ENCODE measurements at places on chromosomes 5 and 9.

DNA sequence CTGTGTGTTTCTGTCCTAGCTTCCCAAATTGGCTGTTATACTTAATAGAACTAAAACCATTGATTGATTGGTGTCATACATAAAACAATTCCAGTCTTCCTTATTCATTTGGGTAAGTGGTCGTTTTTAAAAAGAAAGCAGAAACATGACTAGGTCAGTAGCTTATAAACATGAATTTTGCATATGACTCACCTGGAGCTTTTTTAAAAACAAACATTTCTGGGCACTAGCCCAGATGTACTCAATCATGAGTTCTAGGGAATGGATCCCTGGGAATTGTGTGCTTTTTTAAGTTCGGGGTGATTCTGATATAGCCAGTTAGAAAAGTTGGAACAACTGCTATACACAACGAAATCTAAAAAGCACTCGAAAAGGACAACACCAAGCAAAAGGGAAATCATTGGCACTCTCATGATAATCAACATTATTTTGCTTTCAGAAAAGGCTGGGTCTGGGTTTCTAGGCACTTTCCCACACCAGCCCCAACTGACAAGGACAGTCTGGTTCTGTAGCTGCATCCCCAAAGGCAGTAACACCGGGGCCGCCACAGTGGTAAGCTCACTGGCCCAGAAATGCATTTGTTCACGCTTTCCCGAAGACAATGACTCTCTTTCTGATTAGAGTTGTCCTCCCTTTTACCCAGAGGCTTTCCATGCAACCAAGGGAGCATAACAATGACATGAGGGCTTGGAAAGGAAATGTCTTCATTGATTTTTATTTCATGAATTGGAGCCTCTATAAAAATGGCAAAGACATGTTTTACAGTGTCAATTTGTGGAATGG, 664.9 kb upstream of the WWC1 start:
- DNase-seq: no peak

- DNase-seq: no peak
These were observed 14.5 kb upstream of the KCNMB1 start for GRCh38 chr5:170403675-170404074.

GRCh38 chr5:78747055-78747454, 98.5 kb upstream of the LHFPL2 start:
- no peak for DNase-seq

- DNase-seq: no peak
These were observed 4.2 kb downstream of the NINJ1 start for GRCh38 chr9:93129691-93130500.

DNA sequence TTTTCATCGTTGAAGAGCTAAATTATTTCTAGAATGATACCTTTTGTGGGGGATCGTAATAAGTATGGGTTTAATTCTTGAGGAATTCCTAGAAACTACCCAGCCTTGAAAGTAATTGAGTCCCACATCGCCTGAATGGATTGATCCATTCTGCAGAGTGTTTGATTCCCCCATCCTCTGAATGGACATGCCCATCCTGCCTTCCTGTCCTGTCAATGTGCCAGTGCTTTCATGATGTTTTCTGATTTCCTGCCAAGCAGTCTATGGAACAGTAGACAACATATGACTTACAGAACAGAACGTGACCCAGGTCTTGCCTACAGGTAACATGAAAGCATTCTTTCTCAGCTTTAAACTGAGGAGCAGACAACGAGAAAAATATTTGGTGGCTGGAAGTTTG, 319.2 kb downstream of the DRD1 start:
- no peak for DNase-seq

GRCh38 chr5:42886635-42887034, 74.9 kb upstream of the SELENOP start:
- no peak for DNase-seq

DNA sequence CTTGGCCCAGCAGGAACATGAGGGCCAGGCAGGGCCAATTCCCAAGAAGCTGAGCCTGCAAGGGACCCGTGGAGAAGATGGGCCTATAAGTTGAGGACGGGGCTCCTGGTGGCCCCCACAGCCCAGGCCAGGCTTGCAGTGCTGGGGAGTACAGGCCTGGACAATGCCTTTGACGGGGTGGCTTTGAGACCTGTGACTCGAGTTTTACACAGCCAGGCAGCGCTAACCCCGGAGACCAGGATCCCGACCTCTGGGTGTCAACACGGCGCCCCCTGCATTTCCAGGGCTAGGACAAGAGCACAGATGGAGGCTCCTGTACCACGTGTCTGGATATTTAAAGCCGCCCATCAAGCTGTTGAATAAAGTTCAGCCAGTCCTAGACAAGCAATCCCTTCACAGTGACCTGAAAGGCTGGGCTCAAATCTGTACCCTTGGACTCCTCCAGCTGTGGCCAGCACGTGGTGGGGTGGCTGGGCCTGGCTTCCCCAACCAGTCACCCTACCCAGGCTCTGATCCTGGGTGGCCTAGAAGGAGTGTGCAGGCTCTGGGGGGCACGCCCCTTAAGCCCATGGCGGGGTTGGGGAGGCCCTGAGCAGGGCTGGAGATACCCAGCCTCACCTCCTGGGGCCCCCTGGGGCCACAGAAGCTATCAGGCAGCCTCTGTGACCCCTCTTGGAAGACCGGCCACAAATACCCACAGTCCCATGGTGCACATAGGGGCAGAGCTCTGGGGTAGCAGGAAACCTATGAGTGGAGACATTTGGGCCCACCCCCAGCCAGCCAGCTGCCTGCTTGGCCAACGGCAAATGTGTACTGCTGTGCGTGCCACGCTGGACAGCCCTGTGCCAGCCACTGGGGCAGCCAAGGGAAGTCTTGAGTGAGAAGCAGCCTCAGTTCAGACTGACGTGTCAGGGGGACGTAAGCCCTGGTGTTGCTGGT, 88.7 kb downstream of the NTNG2 start:
- no peak for DNase-seq

DNA sequence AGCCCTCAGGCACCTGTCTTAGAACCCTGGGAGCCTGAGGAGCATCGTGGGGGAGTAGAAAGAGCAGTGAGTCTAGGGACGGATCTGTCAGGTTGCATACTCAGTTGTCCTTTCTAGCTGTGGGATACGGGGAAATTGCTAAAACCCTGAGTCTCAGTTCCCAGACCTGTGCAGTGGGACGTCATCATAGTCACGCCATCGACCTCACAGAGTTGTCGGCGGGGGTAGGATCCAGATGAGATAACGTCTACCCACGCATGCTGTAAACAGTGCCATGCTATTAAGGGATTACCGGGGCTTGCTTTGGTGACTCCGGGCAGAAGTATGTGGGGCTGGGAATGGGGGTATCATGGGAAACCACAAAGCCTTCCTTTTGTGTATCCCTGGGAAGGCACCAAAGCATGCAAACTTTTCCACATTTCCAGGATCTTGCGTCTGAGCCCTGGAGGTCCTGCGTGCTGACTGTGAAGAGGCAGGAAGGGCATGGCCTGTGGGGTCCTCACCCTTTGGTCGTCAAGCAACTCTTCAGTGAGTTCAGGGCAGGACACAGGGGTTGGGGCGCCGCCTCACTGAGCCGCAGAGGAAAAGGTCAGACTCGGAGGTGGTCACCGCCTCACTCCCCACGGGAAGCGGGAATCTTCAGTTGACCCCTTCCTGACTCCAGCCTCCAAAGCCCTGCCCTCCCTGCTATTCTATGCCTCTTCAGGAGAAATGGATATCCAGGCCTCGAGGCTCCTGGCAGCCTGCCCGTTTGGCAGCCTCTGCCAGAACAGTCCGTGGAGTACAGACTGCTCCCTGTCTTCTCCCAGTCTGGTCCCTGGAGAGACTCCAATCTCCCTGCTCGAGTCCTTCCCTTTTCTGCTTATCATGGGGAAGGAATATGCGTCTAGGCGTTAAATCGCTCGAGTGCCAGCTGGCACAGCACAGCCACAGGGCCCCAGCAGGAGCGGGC, 186.8 kb upstream of the KLF9 start:
- peak; percentile 84 for DNase-seq

- DNase-seq: no peak
These were observed 371.2 kb upstream of the RORB start for GRCh38 chr9:74125941-74126340.

GRCh38 chr9:37602817-37603216, 10.4 kb upstream of the TOMM5 start:
- DNase-seq: no peak

DNA sequence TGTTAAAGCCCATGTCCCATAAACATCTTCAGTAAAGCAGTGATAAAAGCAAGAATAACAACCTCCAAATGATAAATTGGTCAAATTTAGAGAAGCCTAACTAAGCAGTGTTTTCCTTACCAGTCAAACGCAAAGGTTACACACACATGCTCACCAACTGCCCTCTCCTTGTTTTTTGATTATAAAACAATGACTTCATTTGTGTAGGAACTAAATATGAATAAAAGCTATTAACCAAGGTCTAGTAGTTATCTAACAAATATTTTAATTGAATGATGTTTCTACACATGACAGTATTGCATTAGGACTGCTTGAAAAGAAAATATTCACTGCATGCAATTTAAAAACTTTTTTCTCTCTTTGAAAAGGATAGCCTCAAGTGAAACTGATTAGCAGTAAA, 36.7 kb downstream of the PCA3 start:
- no peak for DNase-seq

DNA sequence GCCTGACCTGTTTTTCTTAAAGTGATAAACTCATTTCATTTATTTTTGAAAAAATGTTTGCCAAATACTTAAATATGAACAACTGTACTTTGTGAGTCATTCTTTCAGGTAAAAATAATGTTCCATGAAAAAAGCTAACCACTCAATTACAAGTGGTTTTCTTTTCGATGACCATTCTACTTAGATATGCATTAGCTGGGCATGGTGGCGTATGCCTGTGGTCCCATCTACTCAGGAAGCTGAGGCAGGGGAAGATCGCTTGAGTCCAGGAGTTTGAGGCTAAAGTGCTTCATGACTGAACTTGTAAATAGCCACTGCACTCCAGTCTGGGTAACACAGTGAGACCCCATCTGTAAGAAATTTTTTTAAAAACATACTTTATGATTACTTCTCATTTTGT, 4.0 kb upstream of the WDR70 start:
- no peak for DNase-seq

- no peak for DNase-seq
These were observed 61.2 kb downstream of the TMEM174 start for GRCh38 chr5:73234204-73234555.

GRCh38 chr5:39624890-39625289, 200.1 kb upstream of the DAB2 start:
- DNase-seq: no peak

DNA sequence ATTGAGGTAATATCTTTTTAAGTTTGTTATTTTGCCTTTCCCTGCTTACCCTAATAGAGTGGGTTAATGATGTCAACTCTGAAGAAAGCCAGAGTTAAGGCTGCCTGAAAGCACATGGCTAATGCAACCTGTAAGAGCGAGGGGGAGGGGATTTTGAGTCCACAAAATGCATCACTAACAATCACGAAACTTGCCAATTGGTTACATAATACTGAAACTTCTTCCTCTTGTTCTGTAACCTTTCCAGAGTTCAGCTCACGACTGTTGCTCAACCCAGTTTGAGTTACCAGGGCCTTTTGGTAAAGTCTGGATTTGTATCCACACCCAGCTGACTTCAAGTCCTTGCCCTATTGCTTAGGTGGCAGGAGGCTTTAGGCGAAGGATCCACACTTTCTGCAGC, 308.8 kb downstream of the EFNA5 start:
- DNase-seq: no peak

DNA sequence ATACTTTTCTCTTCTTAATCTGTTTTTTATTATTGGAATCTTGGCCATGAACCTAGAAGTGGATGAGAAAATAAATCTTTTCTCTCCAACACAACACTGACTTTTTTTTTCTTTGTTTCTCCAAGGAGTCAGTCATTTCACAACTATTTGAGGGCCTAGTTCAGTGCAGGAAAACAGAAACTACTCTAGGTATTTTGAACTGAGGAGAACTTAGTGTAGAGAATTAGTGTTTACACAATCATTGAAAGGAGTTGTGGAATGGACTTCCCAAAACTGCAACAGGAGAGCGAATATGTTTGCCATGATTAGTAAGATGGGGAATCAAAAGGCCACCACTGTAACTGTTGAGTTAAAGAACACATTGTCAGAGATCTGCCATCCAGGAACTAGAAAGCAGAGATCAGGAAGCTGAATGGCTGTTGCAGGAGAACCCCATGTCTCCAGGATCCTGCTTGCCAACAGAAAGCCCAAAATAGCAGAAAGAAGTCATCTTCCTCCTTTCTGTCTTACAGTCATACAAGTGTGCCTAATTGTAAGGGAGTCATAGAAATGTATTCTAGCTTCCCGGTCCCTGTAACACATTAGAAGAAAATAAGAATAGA, 20.3 kb upstream of the PCDH1 start:
- DNase-seq: no peak

DNA sequence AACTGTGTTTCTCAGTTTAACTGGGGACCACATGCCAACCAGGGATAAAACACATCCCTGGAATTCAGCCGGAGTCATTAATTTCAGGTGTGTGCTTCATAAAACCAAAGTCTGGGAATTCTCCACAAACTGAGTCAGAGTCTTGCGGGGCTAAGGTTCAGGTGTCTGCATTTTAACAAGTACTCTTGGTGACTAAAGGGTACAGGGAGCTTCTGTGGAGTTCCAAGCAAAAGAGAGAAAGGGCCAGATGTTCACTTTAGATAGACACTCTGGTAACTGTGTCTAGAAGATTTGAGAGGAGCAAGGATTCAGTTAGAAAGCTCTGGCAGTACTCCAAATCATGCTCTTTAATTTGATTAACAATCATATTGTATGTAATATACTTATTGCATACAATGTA, 4.0 kb downstream of the NADK2 start:
- DNase-seq: no peak

- DNase-seq: no peak
These were observed 101.7 kb upstream of the IFNK start for GRCh38 chr9:27422279-27422834.

- no peak for DNase-seq
These were observed 58.7 kb downstream of the ARHGEF28 start for GRCh38 chr5:73684691-73685090.

GRCh38 chr9:336039-336438, 121.4 kb downstream of the DOCK8 start:
- DNase-seq: no peak

DNA sequence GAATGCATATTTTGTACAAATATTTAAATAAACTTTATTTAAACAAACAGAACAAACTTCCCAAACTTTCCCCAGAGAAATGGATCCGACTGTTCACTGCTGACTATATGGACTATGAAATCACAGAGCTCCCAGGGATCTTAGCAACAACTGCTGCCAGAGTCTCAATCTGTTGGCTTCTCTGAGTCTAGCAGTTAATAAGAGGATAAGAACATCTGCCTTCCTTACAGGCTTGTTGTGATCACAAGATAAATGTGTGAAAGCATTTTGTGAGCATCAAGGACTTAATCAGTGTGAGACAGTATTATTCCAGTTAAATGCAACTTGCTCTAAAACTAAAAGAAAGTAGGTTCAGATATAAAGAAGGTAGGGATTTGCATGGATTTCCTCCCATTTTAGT, 31.4 kb upstream of the MYOT start:
- DNase-seq: no peak
